ENCODE measurements at places on chromosomes 11 and 22. TPM values are rescaled to one million over a fixed set of nuclear protein-coding genes. Genes with fewer than 3 reads are reported as not detected.

The PPP6R2 gene
- 39.4 TPM for polyA plus RNA-seq

The ART5 gene
- polyA plus RNA-seq, result 2.8 TPM

The SCGB1C1 gene
- not detected for polyA plus RNA-seq

The API5 gene
- polyA plus RNA-seq, result 48.5 TPM

The LMO1 gene
- 0.95 TPM for polyA plus RNA-seq

The IFITM10 gene
- 2.3 TPM for polyA plus RNA-seq

The KCNK4 gene
- not detected for polyA plus RNA-seq

The OTOG gene
- polyA plus RNA-seq, result not detected

Measured in kidney (tissue), 22 donors.